ENCODE measurements at places on chromosomes 3 and 15.

- no peak for DNase-seq
Measured at GRCh38 chr3:71033681-71034220, 549.8 kb downstream of the FOXP1 start.

DNA sequence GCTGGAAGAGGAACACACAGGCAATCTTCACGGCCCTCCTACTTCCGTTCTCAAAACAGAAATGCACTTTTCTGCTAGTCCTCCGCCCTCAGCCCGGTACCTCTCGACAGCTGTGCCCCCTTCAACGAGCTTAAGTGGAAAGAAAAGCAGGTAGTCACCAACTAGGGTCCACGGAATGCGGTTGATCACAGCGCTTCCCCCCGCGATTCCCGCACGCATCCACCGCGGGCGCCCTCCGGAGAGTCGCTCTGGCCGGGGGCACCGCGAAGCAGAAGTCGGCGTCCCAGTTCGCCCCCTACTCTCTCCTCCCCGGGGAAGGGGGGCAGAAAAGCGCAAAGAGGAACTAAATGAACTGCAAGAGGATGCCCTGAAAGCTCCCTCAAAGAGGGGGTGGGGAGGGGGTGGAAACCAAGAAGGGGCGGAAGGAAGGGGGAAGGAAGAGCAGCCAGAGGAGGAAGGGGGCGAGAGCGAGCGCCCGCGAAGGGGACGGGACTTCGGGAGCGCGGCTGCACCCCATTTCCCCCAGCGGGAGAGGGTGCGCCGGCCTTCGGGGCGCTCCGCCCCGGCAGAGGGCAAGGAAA is 738 bp downstream of the ACAP2 start:
- no peak for DNase-seq

DNA sequence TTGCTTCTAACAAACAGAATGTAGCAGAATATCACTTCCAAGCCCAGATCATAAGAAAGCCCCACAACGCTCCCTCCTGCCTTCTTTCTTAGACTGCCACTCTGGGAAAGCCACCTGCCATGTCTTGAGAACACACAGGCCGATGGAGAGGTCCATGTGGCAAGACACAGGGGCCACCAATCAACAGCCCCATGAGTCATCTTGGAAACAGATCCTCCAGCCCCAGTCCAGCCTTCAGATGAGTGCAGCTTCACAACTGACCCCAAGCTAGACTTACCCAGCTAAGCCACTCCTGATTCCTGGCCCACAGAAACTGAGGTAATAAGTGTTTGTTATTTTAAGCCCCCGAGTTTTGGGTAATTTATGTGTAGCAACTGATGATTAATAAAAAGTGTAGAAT is 39.7 kb downstream of the PTH1R start:
- no peak for DNase-seq

DNA sequence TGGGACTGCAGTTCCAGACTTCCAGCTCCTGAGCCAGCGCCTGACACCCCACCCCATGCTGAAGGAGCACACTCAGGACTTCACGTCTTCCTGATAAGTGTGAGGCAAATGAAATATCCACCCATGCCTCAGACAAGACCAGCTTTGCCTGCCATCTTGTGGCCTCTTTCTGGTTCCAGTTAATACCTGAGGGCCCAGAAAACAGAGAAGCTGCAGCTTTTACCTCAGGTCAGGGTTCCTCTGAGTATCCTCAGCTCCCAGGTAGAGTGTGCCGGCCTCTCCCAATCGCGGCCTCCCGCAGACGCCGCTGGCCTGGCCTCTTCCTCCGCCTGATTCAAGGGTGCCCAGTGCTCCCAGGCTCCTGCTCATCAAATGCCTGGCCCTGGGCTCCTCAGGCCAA is 5.1 kb upstream of the KLHL6 start:
- no peak for DNase-seq

- DNase-seq = no peak
Measured at GRCh38 chr3:36827133-36827532, 62.8 kb upstream of the DCLK3 start.

- DNase-seq = no peak
Measured at GRCh38 chr3:111531446-111531845, 10.6 kb upstream of the CD96 start.

- no peak for DNase-seq
Measured at GRCh38 chr15:36608180-36608579, 28.8 kb downstream of the CDIN1 start.

GRCh38 chr15:47340571-47340920 is 376.8 kb upstream of the SEMA6D start:
- no peak for DNase-seq

GRCh38 chr15:50390554-50391264 is 33.5 kb upstream of the USP8 start:
- no peak for DNase-seq

DNA sequence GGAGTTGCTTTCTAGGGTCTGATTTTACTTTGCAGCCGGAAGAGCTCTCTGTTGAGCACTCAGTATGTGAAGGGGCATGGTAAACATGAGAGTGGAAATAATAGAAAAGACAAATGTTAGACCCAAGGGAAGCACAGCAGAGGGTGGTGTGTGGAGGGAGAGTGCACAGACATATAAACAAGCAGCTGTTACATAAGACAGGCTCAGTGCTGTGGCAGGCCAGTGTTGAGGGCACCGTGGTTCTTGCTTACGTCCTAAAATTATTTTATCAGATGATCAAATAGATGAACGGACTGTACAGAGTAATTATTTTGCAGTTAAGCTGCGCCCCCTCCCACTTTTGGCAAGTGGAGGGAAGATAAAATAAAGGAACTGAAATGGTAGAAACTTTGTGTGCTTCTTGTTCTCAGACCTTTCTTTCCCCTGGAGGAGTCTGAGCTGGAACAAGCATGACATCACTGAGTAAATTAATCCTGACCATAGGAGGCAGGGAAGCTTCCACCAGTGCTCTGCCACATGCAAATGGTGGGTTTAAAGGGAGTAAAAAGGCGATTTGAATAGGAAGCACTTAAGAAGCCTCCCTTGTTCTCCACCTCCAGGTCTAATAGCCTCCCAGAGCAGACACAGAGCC is 205.6 kb downstream of the IL20RB start:
- DNase-seq = no peak

DNA sequence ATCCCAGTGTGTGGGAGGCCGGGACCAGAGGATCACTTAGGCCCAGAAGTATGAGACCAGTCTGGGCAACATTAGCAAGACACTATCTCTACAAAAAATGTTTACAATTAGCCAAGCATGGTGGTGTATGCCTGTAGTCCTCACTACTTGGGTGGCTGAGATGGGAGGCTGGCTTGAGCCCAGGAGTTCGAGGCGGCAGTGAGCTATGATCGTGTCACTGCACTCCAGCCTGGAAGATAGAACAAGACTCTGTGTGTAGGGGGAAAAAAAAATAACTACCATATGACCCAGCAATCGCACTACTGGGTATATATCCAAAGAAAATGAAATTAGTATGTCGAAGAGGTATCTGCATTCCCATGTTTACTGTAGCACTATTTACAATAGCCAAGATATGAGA is 22.6 kb downstream of the RYK start:
- peak; percentile 10 for DNase-seq

DNA sequence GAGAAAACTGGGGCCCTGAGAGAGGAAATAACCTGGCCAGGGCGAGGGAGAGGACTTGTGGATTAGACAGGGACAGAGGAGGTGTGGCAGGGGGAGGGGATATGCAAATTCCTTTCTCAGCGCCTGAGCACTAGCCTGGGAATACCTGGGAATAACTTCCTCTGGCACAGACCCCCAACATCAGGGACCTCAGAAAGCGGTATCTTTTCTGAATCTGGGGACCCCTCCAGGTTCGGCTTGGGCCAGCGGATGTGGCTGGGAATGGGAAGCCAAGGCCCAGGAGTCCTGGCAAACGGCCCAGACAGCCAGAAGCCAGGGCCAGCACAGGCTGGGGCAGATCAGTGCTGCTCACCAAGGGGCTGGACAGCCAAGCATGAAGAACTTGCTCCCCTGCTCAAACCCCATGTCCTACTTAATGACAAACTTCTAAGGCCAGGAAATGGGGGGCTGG is 9.2 kb upstream of the ACSBG1 start:
- no peak for DNase-seq

- no peak for DNase-seq
Measured at GRCh38 chr15:71654042-71654719, 156.2 kb upstream of the NR2E3 start.

DNA sequence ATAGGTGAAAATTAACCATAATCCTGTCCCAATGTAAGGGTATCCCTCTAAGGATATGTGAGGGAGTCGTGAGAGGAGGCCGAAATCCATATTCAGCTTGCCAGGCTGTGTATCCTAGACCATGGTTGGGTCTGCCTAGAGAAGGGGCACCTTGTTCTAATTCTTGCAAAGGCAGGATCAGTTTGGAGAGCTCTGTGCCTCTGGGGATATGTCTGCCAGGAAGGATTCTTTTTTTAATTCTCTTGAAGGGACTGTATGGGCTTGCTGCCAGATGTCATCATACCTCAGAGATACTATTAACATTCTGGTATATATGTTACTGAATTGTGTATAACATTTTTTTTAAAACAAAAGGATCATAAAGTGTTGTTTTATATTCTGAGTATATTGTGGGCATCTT is 2.4 kb downstream of the ATP1B3 start:
- no peak for DNase-seq

DNA sequence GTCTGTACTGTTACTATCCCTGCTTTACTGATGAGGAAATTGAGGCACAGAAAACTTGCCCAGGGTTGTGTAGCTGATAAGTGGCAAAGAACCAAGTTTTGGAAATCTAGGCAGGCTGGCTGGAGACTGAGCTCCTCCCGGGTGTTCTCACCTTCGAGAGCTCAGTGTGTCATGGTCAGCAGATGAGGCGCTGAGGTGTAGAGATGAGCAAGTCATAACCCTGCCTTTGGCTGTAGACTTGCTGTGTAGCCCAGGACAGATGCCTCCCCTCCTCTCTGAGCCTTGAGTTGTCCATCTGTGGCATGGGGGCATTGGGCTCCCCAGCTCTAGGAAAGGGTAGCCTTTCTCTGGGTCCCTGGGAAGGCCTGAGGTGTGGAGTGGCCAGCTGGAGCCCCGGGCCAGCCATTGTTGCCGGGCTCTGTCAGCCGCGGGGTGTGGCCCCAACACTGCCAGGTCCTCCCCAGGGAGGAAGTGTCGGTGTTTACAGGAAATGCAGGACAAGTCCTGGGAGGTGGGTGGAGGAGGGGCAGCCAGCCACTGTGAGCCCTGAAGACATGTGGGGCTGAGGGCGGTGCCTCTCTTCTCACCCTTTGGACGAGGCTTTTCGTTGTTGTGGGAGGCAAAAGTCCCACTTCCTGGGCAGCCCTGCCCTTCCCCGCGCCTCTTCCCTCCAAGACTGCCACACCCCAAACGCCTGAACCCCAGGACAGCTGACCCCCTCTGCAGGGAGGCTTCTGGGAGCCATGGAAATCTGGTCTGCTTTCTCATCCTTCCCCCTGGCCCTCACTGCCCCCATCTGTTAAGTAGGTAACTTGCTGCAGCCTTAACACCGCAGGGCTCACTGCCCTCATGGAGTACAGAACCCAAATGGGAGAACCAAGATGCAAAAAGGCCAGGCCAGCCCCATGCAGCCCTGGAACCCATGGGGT is 29.1 kb downstream of the FGD5 start:
- no peak for DNase-seq

GRCh38 chr15:85485956-85486567 is 105.7 kb downstream of the AKAP13 start:
- DNase-seq = peak; percentile 58

DNA sequence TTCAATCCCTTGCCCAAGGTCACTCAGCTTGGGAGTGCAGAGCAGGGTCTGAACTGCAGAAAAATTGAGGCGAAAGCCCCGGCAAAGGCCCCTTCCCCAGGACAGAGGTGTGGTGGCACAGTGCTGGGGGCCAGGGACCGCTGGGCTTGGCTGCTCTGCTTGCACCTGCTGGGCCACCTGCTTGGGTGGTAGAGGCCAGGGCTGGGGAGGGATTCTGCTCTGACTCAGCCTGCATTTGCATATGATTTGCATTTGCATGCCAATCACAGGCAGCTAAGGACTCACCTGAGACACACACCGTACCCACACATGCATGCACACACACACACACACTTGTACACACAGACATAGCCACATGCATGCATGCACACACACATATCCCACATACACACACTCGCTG is 9.9 kb downstream of the GRM2 start:
- DNase-seq = no peak

GRCh38 chr3:145719114-145719513 is 441.9 kb downstream of the PLOD2 start:
- DNase-seq = no peak

DNA sequence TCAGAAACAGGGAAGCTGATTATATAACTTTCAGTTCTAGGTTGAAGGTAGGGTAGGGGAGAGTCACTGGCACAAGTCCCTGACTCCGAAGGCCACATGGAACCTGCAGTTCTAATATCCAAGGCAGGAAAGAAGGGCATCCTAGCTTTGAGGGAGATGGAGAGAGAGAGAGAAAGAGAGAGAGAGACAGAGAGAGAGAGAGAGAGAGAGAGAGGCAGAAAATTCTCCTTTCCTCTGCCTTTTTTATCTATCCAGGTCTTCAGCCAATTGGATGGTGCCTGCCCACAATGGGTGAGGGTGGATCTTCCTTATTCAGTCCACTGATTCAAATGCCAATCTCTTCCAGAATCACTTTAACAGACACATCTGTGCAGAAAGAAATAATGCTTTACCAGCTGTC is 35.7 kb upstream of the TMEM45A start:
- DNase-seq = no peak

GRCh38 chr3:111311709-111312235 is 230.2 kb upstream of the CD96 start:
- DNase-seq = no peak

GRCh38 chr3:44030687-44031305 is 210.9 kb upstream of the TOPAZ1 start:
- DNase-seq = no peak

GRCh38 chr15:77504306-77504705 is 83.6 kb downstream of the HMG20A start:
- DNase-seq = no peak

DNA sequence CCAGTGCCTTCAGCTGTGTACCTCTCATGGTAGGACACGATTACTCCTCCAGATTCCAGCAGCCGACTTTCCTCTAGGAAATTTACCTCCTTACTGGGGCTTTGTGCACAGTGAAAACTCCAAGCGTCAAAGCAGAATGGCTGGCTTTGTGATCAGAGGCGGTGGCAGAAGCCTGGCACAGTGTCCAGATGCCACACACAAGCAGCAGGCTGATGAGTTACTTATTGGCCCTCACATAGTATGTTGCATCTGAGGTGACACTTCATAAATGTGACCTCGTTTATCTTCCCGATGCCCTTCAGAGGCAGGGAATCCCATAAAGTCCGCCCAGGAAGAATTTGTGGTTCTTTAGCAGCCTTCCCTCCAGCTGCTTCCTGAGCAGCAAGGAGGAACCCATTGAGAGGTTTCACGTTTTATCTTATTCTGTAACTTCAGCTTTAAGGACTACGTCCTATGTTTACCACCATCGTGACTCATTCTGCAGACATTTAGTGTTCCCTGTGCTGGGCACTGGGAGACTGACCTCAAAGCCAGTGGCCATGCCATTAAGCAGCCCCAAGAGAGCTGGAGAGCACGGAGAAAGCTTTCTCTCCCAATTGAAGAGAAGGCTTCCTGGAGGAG is 107.1 kb upstream of the C15orf61 start:
- DNase-seq = peak; percentile 10

DNA sequence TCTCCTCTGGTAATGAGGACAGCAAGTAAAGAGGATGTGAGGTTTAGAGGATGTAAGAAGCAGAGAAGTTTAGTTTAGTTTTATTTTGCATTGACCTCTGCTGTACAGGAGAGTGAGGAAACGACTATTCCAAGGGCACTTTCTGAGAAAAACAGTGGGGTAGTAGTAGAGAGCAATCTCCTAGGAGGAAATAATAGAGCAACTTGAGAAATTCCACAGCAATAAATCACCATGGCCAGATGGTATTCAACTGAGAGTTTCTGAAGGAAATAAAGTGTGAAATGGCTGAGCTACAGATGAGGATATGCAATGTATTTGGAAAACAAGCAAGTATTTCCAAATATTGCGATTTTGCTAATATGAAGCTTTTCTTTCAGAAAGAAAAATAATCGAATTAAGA is 118.9 kb downstream of the DPH6 start:
- DNase-seq = peak; percentile 27

Measured in AG04450 (cell line).